ENCODE measurements at places on chromosomes 3 and 15.
A peak's percentile ranks its signal among the peaks of the same experiment; 100 is the strongest.

DNA sequence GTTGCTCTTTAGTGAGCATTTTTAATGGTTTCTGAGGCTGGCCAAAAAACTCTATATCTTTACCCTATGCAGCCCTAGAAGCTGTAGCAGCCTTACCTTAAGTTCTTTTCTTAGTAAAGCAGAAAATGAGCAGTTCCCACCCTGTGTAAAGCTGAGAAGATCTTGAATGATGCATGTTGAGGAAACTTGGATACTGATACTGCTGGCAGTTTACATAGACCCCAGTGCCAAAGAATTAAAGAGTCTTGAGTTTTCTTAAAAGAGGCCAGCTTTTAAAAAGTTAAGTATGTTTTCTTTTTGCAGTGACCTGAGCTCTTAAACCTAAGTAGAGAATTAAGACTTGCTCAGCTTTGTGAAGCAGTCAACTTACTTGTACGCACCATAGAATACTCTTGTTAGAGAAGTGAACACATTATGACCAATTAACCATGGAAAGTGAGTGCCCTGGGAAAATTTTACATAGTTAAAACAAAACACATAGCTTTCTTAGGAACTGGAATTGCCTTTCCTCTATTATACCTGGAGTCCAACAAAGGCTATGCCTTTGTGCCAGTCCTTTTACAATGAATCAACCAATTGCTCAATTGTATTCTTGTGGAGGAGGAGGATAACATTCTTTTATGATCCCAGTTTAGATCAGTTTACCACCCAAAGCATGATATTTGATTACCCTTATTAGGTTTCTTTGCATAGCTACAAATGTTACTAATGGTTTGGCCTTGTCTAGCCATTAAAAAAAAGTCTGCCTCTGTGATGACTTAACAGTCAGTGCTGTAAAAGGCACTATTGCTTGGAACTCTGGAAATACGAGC is 28.4 kb downstream of the PLS1 start:
- no peak for DNase-seq

DNA sequence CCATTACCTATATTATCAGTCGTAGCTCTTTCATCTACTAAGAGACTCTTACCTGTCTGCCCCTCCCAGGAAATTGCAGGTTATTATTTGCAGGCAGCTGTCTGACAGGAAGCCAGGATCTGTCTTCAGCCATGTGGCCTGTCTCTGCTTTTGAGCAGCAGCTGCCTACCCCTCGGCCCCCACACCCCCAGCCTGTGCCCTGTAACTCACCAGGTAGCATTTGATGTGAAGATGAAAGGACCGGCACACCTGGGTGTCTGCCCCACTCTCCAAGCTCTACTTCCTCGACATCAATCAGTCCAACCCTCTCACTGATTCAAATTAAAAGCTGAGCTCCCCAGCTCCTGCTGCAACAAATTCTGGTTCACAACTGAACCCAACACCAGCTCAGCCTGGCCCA is 197.2 kb upstream of the CTNNB1 start:
- no peak for DNase-seq

- no peak for DNase-seq
Measured at GRCh38 chr3:43810797-43811196, 120.1 kb downstream of the ABHD5 start.

- DNase-seq, result no peak
Measured at GRCh38 chr3:86895202-86895601, 95.7 kb downstream of the VGLL3 start.

DNA sequence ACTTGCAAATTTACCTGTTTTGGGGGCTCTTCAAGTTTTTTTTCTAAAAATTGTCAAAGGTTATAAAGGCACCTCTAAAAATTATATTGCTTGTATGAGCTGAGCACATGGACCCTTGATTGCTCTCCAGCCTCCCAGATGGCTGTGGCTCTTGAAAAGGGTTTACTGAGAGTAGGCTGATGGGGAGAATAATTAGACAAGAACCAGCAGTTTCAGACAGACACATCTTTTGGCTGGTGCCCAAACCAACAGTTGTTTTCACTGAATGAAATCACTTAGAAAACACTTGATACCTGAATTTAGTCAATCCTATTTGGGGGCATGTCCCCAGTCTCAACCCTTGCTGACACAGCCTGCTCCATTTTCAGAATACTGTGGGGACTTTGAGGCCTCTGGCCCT is 217.6 kb downstream of the KBTBD8 start:
- DNase-seq, result no peak

DNA sequence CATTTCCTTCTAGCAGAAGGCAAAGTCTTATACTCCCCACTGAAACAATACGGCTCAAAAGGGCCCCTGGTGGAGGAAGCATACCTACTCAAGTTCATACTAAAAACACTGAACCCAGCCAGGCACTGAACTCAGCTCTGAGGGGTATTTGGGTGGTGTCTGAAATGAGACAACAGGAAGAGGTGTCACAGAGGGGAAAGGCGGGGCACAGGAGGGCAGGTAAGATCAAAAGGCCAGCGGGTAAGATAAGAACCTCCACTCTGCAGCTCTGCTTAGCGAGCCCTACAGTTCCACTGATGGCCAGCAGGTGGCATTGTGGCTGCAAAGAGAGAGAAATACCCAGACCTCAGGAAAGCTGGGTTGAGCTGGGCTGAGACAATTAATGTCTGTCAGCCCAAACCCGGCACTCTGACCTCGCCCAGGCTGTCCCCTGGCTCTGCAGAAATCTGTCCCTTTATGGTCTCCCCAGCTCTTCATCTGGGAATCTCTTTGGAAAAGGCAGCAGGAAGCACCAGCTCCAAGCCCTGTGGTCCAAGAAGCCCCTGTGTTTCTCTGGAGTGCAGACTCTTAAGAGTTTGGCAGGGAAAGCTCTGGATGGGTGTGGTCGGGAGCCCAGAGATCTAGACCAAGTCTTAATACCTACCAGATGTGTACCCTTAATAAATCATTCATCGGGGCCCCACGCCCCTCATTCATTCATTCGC is 8.4 kb downstream of the MFGE8 start:
- peak; percentile 89 for DNase-seq

- peak; percentile 22 for DNase-seq
Measured at GRCh38 chr15:101445562-101446517, 43.7 kb downstream of the PCSK6 start.

- DNase-seq, result peak; percentile 35
Measured at GRCh38 chr15:60932051-60932915, 296.8 kb downstream of the RORA start.

GRCh38 chr3:41328926-41329325 is 129.6 kb downstream of the CTNNB1 start:
- no peak for DNase-seq

GRCh38 chr15:74386496-74387140 is 19.2 kb upstream of the CYP11A1 start:
- DNase-seq, result no peak

- DNase-seq, result no peak
Measured at GRCh38 chr3:187735837-187736236, 9.4 kb downstream of the BCL6 start.

- DNase-seq, result no peak
Measured at GRCh38 chr3:46065294-46065705, 38.0 kb upstream of the XCR1 start.

DNA sequence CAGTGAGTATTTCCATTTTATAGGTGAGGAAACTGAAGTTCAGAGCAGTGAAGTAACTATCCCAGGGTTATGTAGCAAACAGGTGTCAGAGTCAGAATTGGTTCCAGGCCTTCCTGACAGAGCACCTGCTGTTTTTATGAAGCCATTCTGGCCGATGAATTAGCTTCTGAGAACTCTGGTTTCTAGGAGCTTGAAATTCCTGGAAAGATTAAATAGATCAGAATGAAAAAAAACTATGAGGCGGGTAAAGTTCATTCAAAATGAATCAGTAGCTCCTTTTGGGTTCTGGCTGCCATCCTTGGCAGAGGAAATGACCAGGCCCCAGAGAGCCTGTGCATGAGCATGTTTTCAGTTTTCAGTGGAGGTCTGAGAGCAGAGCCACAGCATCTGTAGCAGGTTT is 59.3 kb upstream of the CFAP161 start:
- DNase-seq, result no peak

GRCh38 chr15:85443593-85444087 is 63.2 kb downstream of the AKAP13 start:
- DNase-seq, result peak; percentile 49

DNA sequence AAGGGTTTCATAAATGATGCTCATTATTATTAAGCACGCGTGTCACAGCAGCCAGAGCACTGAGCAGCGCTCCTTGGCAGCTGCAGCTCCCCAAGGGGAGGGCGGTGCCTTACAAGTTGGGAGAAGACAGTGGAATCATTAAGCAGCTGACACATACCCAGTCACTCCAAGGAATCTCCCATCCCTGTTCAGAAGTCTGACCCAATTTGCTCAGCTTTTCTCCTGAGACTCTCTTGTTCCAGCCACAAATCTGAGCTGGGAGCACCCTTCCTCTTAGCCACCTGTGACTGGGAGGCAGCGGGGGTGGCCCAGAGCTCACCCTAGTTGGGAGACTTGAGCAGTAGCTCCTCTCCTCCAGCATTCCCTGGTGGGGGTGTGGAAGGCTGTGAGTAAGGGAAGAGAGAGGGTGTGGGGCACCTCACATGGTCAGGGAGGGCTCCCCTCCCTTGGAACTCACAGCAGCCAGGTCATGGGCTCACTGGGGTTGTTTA is 64.3 kb downstream of the DUT start:
- no peak for DNase-seq

DNA sequence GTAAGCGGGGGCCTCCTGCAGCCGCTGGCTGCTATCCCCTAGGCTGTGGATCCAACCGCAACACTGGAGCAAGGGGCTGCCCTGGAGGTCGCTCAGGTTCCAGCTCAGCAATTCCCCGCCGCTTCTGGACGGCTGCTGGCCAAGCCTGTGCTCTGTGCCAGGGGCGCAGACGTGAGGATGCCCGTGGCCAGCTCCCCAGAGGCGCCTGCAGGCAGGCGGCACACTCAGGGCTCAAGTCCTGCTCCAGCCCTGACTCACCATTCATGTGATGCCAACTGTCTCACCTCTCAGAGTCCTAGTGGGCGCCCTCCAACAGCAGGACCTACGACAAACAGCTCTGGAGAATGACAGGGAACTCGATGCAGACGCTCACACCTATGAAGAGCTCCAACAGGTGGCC is 31.6 kb downstream of the KLHL25 start:
- DNase-seq, result no peak

DNA sequence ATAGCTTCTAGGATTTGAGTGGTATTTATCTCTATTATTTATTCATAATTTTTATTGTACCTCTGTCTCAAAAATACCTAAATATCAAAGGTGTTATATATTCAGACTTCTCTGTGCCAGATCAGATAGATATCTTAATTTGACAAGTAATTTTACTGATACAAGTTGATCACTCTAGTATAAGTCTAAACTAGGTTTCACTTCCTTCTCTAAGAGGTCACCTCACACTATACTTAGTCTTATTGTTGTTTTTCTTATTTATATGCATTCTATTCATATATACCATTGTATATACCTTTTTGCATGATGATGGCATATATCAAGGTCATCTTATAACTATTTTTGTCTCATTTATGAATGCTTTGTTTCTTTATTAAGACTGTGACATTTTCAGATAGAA is 26.4 kb upstream of the HGD start:
- DNase-seq, result no peak

- no peak for DNase-seq
Measured at GRCh38 chr15:31125061-31125460, 23.5 kb upstream of the TRPM1 start.

DNA sequence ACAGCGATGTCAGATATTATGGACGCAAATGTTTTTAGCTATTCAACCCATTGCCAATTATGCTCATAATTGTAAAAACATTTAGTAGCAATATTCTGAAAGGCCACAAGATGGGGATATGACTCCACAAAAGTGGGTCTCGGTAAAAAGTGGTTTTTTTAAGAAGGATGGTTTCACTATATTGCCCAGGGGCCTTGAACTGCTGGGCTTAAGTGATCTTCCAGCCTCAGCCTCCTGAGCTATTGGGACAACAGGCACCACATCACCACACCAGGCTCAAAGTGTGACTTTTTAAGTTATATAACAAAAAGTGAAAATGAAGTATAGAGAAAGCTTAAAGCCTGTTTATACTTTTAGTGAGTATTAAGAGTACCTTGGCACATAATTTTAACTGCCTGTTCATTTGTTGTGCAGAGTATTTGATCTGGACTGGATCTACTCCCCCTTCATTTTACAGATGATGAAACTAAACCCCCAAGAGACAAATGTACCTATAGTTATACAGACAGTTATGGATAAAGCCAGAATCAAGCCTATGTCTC is 9.4 kb downstream of the NAA50 start:
- DNase-seq, result peak; percentile 57

DNA sequence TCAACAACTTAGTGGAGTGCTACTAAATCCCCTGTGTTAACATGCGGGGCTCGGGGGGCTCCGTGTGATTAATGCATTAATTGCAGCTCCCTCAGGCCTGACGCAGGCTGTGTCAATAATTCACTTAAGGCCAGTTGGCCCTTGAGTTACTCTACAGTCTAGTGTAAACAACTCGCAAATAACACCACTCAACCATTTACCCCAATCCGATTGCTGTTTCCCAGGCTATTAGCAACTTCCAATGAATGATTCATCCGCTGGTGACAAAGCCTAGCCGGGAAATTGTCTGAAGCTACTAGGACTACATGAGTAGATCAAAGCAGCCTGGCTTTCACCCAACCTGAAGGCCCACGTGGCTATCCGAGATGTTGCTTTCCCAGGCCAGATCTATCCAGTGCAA is 121.3 kb upstream of the SOX14 start:
- DNase-seq, result no peak

DNA sequence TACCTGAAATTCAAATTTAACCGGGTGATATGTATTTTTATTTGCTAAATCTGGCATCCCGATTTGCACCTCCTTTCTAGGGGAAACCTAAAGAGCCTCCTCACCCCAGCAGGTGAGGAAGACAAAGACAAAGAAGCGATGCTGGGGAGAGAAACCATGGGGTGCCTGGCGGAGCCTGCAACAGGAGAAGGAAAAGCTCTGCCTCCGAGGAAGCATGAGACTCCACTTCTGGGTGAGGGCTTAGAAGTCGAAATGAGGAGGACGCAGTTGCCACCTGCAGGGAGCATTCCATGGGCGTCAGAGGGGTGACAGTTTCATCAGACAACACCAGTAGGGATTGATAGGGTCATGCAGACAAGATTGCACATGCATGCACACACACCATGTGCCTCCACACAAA is 30.5 kb upstream of the LYZL4 start:
- DNase-seq, result no peak

DNA sequence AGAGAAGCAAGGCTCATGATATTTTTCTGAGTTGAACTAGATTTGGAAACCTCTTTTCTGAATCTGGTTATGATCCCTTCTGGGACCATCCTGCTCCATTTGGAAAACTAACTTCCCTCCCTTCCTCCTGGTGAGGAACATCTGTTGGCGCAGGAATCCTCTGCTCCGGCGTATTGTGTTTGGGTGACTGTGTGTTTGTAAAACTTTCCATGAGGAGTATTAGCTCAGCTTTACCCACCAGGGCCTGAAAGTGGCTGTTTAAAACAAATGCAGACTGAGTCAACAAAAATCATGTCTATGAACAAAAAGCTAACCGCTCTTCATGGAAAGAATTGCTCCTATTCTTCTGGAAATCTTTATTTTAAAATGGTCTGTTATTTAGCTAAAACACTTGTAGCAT is 17.7 kb downstream of the STARD9 start:
- DNase-seq, result no peak

All from A549 (cell line).